ENCODE measurements at places on chromosomes 2 and 18.

DNA sequence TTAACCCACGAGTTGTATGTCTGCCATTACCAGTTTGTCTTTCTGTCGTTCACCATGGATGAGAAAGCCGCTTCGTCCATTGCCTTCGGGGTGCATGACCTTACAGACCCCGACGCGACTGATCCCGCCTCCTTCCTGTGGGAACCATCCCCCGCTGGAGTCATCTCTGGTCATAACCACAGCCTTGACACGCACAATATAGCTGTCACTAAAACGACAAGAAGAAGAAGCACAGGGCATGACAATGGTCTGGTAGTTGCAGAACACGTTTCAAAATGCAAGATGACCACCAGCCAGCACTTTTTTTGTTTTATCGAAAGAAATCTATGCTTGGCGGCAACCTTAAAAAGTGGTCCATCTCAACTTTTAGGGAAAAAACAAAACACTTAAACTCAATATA is 87.7 kb downstream of the SPRED2 start:
- no peak for DNase-seq

- no peak for DNase-seq
Measured at GRCh38 chr2:223815186-223815883, 22.0 kb downstream of the AP1S3 start.

DNA sequence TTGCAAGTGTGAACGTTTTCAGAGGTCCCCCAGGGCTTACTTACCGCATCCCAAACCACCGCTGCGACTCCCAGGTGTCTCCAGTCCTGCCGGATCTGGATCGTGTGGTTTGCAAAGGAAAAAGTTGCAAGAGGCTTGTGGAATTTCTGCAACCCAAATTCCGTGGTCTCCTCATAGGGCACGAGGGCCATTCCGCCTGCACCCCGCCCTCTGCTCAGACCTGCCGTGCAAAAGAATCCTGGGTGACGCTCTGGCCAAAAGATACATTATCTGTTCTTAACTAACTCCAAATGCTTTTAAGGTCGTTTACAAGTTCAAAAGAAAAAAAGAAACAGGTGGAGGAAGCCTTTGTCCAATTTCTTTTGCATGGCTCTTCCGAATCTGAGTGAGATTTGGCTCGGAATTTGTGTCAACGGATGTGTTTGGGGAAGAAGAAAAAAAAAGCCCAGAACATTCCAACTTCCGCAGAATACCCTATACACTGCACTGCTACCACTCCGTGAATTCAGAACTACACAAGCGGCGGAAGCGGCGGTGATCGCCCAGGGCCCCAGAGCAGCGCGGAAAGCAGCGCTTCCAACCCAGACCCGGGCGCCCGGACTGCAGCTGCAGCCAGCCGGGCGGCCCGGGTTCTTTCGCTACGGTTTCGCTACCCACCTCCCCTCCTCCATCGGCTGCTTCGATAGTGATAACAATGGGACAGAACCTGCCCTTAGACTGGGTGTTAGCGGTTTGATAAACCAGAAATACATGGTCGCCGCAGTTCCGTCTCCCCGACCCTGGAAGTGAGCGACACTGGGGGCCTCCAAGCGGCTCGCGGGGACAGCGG is 795 bp downstream of the METTL21A start:
- peak; percentile 87 for DNase-seq

DNA sequence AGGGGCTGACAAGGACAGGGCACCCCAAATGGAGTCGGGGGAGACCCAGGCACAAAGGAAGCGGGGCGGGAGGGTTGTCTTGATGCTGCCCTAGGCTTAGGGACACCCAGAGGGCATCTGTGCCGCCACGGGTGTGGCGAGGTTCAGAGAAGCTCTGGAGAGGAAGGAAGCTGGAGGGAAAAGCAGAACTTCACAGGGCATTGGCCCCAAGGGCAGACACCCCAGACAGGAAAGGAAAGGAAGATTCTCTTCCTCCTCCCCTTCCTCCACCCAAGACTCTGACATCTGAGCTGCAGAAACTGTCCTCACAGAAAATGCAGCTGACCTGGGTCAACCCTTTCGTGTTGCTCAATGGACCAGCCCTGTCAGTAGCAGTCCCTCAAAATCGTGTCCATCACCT is 25.6 kb downstream of the DNMT3A start:
- DNase-seq, result no peak

DNA sequence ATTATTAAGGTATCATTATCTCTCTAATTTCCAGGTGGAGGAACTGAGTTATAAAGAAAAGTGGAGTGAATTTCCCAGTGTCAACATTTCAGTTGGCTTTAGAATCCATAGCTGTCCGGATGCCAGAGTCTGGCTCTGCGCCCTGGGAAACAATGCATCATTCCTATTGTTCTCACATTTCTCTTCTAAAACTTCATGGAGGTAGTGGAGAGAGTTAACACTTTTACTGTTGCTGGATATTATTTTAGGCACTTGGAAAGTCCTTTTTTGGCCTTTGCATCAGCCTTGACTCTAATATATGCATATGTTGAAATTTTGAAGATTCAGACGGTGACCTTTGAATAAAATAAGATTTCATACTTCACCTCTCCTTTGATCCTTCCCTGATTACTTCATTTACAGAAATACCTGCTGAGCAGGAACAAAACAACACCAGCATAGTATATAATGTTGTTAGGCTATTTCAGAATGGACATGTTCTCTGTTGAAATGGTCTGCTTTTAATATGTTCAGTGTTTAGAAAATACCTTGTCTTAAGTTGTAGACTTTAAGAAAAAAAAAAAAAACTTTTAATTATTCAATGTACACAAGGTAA is 148.8 kb downstream of the EPHA4 start:
- DNase-seq, result peak; percentile 35

- DNase-seq, result no peak
Measured at GRCh38 chr2:191311-192190, 72.3 kb downstream of the SH3YL1 start.

GRCh38 chr2:3959372-3959771 is 256.0 kb downstream of the DCDC2C start:
- DNase-seq, result no peak

All from stomach (tissue), 19 donors.